ENCODE measurements at places on chromosomes 5 and 9.
A peak's percentile ranks its signal among the peaks of the same experiment; 100 is the strongest.

GRCh38 chr5:1974501-1975405, 92.0 kb upstream of the IRX4 start:
- no peak for DNase-seq

- DNase-seq = no peak
Measured at GRCh38 chr5:72154076-72154756, 46.9 kb downstream of the MAP1B start.

- DNase-seq = no peak
Measured at GRCh38 chr5:176868731-176869130, 30.4 kb downstream of the HK3 start.

GRCh38 chr9:133507246-133507965, 17.4 kb downstream of the MYMK start:
- DNase-seq = no peak

DNA sequence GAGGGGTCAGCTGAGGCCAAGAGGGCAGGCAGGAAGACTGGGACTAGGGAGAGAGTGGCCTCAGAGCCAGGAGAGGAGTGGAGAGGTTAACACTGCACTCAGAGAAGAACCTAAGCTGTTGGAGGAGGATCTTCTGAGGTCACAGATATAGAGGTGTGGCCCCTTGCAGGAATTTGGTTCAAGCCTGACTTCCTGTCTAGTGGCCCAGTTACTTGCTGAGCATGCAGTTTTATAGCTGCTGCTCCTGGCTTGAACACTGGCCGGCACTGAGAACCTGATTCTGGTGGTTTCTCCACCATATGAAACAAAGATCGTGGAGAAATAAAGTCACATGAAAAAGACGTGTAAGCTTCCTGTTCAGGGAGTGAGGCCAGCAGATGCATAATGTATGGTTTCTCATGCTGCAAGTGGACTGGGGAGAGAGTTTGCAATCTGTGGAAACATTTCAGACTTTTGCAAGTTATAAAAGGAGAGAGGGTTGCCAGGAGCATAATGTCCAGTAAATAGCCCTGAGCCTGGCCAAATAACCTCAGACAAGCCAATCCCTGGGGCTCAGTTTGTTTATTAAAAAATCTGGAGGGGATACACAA, 82.6 kb downstream of the GALNT10 start:
- no peak for DNase-seq

DNA sequence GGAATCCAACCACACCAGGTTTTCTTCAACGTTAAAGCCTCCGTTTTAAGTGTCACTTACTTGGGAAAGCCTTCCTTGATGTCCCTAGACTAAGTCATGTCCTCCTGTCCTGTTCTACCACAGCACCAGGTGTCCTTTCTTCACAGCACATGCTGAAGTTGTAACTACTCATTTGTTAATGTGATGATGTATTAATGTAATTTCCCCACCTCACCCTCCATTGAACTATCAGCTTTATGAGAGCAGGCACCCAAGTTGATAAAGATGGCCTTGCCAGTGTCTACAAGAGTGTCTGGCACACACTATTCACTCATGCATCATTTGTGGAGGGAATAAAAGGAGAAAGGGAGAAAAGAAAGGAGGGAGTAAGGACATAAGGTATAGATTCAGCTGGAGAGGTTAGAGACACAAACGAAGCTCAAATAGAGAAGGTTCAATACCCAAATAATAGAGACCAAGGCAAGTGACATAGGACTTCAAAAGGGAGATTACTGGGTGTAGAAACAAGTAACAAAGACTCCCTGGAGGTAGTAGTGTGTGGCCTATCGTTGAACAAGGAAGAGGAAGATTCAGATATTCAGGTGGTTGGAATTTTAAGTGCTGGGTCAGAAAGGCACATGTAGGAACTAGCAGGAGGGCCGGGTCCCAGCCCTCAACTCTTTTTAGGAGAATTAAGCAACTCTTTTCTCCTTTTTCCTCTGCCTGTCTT, 6.6 kb downstream of the ITK start:
- no peak for DNase-seq

GRCh38 chr9:98326459-98327248, 71.2 kb upstream of the TBC1D2 start:
- no peak for DNase-seq

- no peak for DNase-seq
Measured at GRCh38 chr9:131263701-131264100, 12.6 kb downstream of the FAM78A start.

DNA sequence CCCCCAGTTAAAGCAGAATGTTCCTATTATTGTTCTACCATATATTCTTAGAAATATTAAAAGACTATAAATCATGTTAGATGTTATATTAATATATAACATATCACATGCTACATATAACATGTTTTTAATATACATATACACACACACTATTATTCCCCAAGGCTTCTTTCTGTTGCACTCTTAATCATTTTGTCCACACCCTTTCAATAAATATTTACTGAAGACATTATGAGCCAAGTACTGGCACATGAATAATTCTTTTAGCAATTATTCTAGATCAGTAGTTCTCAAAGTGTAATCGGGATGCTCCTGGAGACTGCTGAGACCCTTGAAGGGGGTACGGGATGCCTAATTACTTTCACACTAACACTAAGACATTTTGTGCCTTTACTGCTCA, 143.9 kb downstream of the GNAQ start:
- no peak for DNase-seq

- no peak for DNase-seq
Measured at GRCh38 chr9:123424131-123424530, 68.1 kb downstream of the CRB2 start.

DNA sequence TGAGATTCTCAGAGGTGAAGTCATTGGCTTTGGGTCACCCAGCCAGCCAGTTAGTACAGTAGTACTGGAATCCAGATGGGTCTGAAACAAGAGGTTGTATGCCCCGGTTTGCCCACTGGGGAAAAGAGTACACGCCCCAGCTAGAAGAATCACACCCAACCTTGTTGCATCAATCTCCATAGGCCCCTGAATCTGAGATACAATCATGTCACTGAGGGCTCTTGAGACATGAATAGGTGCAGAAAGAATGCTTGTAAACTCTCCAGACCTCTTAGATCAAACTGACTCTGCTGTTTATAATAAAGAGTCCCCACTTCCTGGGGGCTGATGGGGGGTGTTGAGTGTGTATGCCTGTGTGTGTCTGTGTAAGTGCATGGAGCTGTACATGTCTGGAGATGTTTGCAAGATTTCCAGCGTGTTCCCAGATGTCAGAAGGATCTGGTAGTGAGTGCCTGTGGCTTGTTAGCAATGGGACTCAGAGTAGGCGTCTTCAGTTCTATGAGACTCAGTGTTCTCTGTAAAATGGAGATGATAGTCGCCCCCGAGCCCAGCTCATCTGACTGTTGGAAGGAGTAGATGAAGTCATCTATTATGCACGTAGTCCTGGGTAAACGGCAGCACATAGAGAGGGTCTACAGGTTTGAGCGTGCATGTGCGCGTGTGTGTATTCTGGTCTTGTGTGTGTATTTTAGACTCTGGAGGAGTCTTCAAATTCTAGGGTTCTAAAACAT, 48.2 kb downstream of the COL27A1 start:
- no peak for DNase-seq

DNA sequence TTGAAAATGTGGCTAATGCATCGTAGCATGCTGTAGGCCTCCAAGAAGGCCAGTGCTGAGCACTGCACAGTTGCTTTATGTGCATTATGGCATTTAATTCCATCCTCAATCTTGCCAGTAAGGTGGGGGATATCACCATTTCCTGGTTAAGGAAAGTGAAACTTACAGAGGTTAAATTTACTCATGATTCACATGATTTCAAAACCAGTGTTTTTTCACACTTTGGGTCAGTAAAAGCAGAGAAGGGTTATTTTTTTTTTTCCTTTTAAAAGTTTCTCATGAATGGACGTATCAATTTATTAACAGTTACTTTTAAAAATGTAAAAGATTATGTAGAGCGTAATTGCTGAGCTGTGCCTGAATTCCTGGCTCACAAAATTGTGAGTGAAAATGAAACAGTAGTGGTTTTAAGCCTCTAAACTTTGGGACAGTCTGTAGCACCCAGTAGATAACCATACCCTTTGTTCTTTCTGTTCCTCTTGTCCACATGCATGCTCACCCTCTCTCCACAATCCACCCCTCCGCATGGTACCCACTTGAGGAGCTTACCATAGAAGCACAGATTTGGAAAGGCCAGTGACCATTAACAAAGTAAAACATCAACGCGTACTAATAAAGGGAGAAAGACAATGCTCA, 21.2 kb downstream of the MAST4 start:
- DNase-seq = no peak

- DNase-seq = peak; percentile 19
Measured at GRCh38 chr5:179345433-179346321, at the start of gene ADAMTS2. TSS of gene ADAMTS2 (minus strand) at chr5:179345461. CDS start at chr5:179345328, 133 bp downstream.

DNA sequence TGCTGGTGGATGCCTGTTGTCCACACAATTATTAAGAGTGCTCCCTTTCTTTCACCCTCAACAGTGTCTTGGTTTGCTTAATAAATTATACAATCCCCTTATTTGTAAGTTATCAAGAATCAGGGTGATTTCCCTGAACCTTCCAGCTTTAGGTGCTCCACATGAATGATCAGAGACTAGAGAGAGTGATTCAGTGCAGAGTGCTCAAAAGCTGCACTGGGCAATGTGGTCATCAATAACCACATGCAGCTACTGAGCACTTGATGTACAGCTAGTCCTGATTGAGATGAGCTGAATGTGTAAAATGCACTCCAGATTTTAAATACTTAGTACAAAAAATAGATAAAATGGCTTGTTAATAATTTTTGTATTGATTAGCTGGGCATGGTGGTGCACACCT, 76.8 kb upstream of the TRIO start:
- no peak for DNase-seq

DNA sequence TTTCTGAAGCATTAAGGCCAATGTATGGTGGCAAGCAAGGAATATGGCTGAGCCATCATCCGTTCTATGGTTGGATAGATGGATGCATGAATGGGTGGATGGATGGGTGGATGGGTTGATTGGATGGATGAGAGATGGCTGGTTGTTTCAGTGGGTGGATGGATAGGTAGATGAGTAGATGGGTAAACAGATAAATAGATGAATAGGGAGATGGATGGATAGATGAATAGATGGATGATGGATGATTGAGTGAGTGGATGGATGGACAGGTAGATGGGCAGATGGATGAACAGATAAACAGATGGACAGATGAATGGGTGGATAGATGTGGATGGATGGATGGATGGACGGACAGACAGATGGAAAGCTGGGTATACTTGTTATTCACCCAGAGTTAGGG, 92.6 kb upstream of the ZNF618 start:
- DNase-seq = no peak

- no peak for DNase-seq
Measured at GRCh38 chr9:70340572-70340971, 73.9 kb downstream of the KLF9 start.

GRCh38 chr9:110048976-110049698, 158.8 kb downstream of the C9orf152 start:
- DNase-seq = no peak

GRCh38 chr5:140145818-140146522, 20.2 kb downstream of the IGIP start:
- no peak for DNase-seq

- no peak for DNase-seq
Measured at GRCh38 chr5:75526070-75526469, 14.4 kb downstream of the POLK start.

DNA sequence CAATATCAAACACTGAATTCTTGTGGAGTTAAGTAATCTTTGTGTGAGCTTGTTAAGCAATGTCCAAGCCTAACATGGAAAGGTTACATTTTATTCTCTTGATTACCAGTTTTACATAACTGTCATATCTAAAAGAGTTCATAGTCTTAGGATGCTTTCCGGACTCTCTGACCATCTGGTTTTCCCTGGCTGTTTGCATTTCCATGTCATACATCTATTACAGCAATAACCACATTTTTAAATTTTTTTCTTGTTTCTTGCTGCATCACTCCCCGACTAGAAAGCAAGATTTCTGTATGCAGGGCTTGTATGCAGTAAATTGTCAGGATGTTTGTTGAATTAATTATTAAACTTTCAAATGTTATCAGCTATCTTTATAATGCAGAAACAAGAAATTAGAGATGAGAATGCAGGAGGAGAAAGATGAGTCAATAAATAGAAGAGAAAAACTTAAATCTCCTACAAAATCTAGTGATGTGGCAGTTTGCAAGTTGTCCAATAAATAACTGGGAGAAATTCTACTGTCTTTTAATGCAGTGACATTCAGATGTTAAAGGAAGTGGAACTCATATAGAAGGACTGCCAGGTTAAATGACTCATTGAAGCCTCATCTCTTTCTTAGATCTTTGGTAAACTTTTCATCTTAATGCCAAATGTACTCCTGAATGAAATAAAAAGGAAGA, 179.6 kb upstream of the SGCD start:
- no peak for DNase-seq

Measured in stimulated activated CD4-positive, alpha-beta T cell treated with anti-CD3 and anti-CD28 coated beads, Interleukin-12 subunit alpha, Interleukin-12 subunit beta, amount 100 ng/mL, for 24 hours (primary cell).